Glutamatergic neuron (in vitro differentiated cells): ENCODE measurements at places on chromosomes 2 and 18. TPM values are rescaled to one million over a fixed set of nuclear protein-coding genes. Genes with fewer than 3 reads are reported as not detected.

Gene PRSS56
- not detected for total RNA-seq

Gene POTEC
- total RNA-seq = not detected

Gene PARD3B
- total RNA-seq = 0.66 TPM

Gene TUBA3E
- total RNA-seq = not detected

Gene KCNIP3
- total RNA-seq = 7.3 TPM

Gene ERICH2
- 2.1 TPM for total RNA-seq

Gene TXNL1
- total RNA-seq = 66.7 TPM

Gene CNTNAP5
- 22.0 TPM for total RNA-seq

Gene ALKAL2
- 1.0 TPM for total RNA-seq

Gene ZNF532
- total RNA-seq = 217 TPM

Gene CYP26B1
- 9.7 TPM for total RNA-seq

Gene CCDC74A
- 0.54 TPM for total RNA-seq

Gene SLC14A1
- not detected for total RNA-seq

Gene ELOA2
- not detected for total RNA-seq

Gene EFHD1
- total RNA-seq = 0.71 TPM

Gene ASB18
- not detected for total RNA-seq

Gene SERPINB2
- not detected for total RNA-seq

Gene SOS1
- 39.0 TPM for total RNA-seq

Gene TWSG1
- total RNA-seq = 13.7 TPM

Gene ATP6V1B1
- not detected for total RNA-seq

Gene UGT1A3
- not detected for total RNA-seq

Gene APLF
- 4.4 TPM for total RNA-seq

Gene SH3BP4
- total RNA-seq = 59.3 TPM

Gene LPIN1
- 142 TPM for total RNA-seq

Gene EPB41L5
- total RNA-seq = 71.7 TPM

Gene GKN2
- not detected for total RNA-seq

Gene UGT1A4
- total RNA-seq = not detected

Gene VIT
- total RNA-seq = not detected

Gene CTAGE1
- total RNA-seq = not detected

Gene SLC9A4
- 0.12 TPM for total RNA-seq

Gene UGT1A5
- total RNA-seq = not detected

Gene KATNAL2
- 2.4 TPM for total RNA-seq

Gene REG3A
- not detected for total RNA-seq

Gene CGREF1
- 1.3 TPM for total RNA-seq

Gene SPEG
- 92.9 TPM for total RNA-seq

Gene TTN
- total RNA-seq = 0.34 TPM

Gene IL1RN
- total RNA-seq = not detected

Gene SATB2
- total RNA-seq = 20.8 TPM

Gene TUBA4A
- total RNA-seq = 27.5 TPM

Gene FTCDNL1
- 0.74 TPM for total RNA-seq

Gene FOXD4L1
- 0.44 TPM for total RNA-seq

Gene PHOSPHO2
- total RNA-seq = 9.6 TPM

Gene ST6GAL2
- 5.9 TPM for total RNA-seq

Gene DUSP2
- total RNA-seq = 0.34 TPM

Gene TLX2
- total RNA-seq = 21.2 TPM

Gene CWC22
- total RNA-seq = 12.0 TPM

Gene PDCD1
- total RNA-seq = not detected

Gene DSG4
- total RNA-seq = not detected

Gene NPPC
- 18.5 TPM for total RNA-seq

Gene DIS3L2
- total RNA-seq = 42.1 TPM

Gene CPO
- not detected for total RNA-seq

Gene SLC38A11
- total RNA-seq = not detected

Gene C18orf63
- not detected for total RNA-seq

Gene ADGRF3
- 0.54 TPM for total RNA-seq

Gene OTOS
- not detected for total RNA-seq

Gene COX7A2L
- 98.8 TPM for total RNA-seq
